Activated naive CD8-positive, alpha-beta T cell treated with anti-CD3 and anti-CD28 coated beads, Interleukin-2, amount 10 ng/mL, durations not matched to agents 7 days and 5 days (primary cell): ENCODE measurements at places on chromosomes 2 and 18. TPM values are rescaled to one million over a fixed set of nuclear protein-coding genes. Genes with fewer than 3 reads are reported as not detected.

DNA sequence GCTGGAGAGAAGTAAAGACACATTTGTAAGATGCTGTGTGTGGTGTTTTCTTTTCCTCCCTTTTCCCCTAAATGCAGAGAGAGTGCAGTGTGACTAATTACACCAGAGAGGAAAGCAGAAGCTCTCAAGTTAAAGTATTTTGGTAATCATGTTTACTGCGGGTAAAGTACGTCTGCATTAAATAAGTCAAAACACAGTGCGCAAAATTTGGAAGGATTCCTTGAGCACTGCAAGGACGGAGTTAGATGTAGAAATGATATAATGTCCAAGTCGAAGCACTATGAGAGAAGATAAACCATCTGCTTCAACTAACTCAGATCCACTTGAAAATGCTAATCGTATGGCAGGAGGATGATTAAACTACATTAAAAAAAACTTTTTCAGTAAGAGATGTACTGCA, 766.5 kb downstream of the RNF144A start:
- H3K36me3 ChIP-seq, result peaks cover 14% of the 10 kb centered on the region
- no peak for DNase-seq
- peaks cover 18% of the 10 kb centered on the region for H3K4me1 ChIP-seq
- no peak overlapping the region for H3K4me3 ChIP-seq
- no peaks in the 10 kb centered on the region for H3K27me3 ChIP-seq

DNA sequence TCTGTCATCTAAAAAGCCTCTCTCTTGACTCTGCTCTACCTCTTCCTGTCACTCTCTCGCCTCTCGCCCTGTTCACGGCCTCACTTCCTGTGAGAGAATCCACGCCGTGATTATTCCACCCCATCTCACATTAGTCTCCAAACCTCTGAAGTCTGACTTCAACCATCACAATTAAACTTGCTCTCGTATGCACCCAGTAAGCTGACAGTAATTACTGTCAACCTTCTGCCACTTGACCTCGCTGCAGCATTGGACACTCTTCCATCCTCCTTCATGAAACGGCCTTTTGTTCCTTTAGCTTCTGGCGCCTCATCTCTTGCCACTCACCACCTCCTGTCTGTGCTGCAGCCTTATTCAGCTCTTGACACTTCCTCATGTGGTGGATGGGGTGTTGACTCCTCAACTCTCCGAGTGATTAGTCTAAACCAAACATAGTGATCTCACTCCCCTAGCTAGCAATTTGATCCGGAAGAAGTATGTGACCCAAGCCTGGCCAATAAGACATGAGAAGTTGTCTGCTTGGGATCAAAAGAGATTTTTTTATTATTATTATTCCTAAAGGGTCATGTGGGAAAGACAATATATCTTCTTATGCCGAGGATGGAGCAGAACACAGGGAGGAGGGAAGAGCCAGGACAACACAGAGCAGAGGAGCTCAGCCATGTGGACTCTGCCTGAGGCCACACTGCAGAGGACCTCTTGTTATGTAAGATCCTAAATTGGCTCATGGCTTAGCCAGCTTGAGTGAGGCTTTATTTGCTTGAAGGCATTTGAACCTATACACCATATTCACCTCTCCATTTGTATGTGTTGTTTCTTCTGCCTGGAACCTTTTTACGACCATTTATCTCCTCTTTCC, 38.4 kb upstream of the MYO1B start:
- H3K27me3 ChIP-seq, result no peaks in the 10 kb centered on the region
- H3K27ac ChIP-seq, result peak overlapping the region; percentile 82
- peak overlapping the region; percentile 63 for H3K4me3 ChIP-seq
- peaks cover 2% of the 10 kb centered on the region for H3K36me3 ChIP-seq

DNA sequence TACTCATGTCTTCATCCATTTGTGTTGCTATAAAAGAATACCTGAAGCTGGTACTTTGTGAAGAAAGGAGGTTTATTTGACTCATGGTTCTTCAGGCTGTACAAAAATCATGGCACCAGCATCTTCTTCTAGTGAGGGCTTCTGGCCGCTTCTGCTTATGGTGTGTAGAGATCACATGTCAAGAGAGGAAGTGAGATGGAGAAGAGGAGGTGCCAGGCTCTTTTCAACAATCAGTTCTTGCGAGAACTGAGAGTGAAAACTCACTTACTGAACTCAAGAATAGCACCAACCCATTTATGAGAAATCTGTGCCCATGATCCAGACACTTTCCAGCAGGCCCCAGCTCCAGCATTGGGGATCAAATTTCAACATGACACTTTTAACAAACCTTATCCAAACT, 30.0 kb upstream of the BARD1 start:
- peaks cover 1% of the 10 kb centered on the region for H3K36me3 ChIP-seq
- no peak for DNase-seq
- no peaks in the 10 kb centered on the region for H3K27me3 ChIP-seq
- H3K27ac ChIP-seq, result no peak overlapping the region
- no peaks in the 10 kb centered on the region for H3K4me1 ChIP-seq

- H3K27ac ChIP-seq, result no peak overlapping the region
- DNase-seq, result no peak
- H3K4me1 ChIP-seq, result no peaks in the 10 kb centered on the region
- no peaks in the 10 kb centered on the region for H3K36me3 ChIP-seq
- no peak overlapping the region for H3K4me3 ChIP-seq
- H3K27me3 ChIP-seq, result no peaks in the 10 kb centered on the region
Observed at GRCh38 chr18:63617049-63617914, 26.8 kb downstream of the SERPINB4 start.

DNA sequence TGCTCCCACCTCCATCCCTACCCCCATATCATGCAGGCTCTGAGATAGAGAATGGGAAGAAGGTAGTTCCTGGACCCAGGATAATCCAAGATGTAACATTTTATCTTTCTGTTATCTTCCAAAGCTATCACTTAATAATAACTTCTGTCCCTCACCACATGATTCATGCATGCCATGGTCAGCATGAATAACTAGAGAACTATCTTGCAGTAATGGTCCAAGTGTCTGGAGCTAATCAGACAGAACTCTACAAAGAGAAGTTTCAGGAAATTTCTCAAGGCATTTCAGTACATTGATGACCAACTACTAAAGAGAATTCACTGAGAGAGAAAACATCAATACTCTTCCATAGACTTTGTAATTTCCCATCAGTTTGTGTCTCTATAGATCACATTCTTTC, 1469.7 kb upstream of the PIK3C3 start:
- H3K36me3 ChIP-seq, result no peaks in the 10 kb centered on the region
- no peaks in the 10 kb centered on the region for H3K27me3 ChIP-seq
- no peak for DNase-seq

DNA sequence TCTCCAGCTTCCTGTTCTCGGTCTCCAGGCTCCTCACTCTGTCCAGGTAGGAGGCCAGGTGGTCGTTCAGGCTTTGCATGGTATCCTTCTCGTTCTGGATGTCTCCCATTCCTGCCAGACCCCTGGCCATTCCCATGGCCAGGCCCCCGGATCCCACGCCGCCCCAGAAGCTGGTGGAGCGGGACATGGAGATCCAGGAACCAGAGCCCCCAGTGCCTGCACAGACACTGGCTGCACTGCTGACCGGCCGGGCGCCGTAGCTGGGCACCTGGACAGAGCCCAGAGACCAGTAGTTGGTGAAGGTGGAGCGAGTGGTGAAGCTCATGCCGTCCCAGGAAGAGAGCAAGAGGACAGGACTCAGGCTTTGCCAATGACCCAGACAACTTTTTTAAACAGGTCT, 129.1 kb upstream of the WDR75 start:
- H3K27ac ChIP-seq, result no peak overlapping the region
- peaks cover 12% of the 10 kb centered on the region for H3K4me1 ChIP-seq
- H3K36me3 ChIP-seq, result peaks cover 18% of the 10 kb centered on the region
- DNase-seq, result no peak

- H3K36me3 ChIP-seq, result no peaks in the 10 kb centered on the region
- DNase-seq, result no peak
- peaks cover 7% of the 10 kb centered on the region for H3K27me3 ChIP-seq
- H3K27ac ChIP-seq, result no peak overlapping the region
- no peak overlapping the region for H3K4me3 ChIP-seq
Observed at GRCh38 chr18:54871231-54871630, 43.0 kb downstream of the RAB27B start.

DNA sequence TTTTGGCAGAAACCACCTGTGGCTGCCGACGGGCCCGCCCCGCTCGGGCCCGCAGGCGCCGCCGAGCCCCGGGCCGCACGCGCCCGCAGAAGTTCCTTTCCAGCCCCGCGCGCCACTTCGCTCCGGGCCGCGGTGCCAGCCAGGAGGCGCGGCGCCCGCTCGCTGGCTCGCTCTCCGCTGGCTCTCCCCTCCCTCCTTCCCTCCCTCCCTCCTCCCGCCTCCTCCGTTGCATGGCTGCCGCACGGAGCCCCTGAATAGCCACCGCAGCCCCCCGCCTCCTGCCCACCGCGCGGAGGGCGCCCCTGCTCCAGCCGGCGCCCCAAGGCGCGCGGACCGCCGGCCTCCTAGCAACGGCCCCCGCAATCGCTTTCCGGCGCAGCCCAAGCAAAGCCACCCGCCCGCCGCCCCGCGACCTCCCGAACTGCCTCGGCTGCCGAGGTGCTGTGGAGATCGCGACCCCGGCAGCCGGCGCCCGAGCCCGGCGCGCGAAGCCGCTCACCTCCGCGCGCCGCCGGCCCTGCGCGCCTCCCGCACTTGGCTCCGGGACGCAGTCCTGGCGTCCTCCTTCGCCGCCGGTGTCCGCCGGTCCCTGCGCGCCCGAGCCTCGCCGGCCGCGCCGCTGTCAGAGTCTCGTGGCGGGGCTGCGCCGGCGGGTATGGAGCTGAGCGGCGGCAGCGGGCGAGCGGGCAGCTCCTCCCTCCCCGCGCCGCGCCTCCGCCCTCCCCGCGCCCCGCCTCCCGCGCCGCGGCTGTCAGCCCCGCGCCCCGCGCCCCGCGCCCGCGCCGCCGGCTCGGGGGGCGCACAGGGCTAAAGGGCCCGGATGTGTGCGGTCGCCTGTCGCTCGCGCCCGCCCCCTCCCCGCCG, at the start of gene ZBTB7C:
Gene ZBTB7C, minus strand, starts transcription at position 657 of the 864 bp plus-strand sequence.
- H3K4me1 ChIP-seq, result peaks cover 8% of the 10 kb centered on the region
- H3K27ac ChIP-seq, result no peak within 1 kb of the TSS
- DNase-seq, result peak; percentile 61
- peaks cover 73% of the 10 kb centered on the region for H3K27me3 ChIP-seq
- H3K36me3 ChIP-seq, result no peaks in the 10 kb centered on the region

DNA sequence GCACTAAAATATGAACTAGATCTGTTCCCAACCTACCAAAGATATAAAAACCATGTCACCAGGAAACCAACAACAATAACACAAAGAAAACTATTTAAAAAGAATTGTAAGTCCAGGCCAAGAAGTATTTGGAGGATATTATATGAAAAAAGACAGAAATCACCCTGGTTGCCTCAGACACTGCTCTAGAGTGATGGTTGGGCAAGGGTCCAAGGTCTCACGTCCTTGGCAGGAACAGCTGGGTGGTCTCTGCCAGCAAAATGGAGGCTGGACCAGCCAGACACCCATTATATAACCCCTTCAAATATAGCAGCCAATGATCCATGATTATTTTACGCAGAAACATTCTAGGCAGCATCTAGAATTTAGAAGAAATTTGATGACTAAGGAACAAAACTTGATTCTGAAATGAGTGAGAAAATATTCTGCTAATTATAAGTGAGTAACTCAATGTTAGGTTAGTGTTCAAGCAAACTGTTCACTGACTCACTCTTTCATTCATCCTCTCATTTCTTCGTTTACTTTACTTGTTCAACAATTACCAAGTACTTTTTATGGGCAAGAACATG, 35.4 kb downstream of the MRPL35 start:
- H3K27me3 ChIP-seq, result peaks cover 11% of the 10 kb centered on the region
- no peak overlapping the region for H3K4me3 ChIP-seq
- H3K36me3 ChIP-seq, result peaks cover 2% of the 10 kb centered on the region
- no peak for DNase-seq
- H3K4me1 ChIP-seq, result peaks cover 15% of the 10 kb centered on the region
- no peak overlapping the region for H3K27ac ChIP-seq

- H3K36me3 ChIP-seq, result peaks cover 16% of the 10 kb centered on the region
- H3K27ac ChIP-seq, result peak overlapping the region; percentile 96
- H3K27me3 ChIP-seq, result peaks cover 3% of the 10 kb centered on the region
- H3K4me1 ChIP-seq, result peaks cover 26% of the 10 kb centered on the region
Observed at GRCh38 chr2:19900931-19901441, 797 bp downstream of the TTC32 start.

GRCh38 chr2:39664888-39665591, 677 bp upstream of the TMEM178A start:
- no peaks in the 10 kb centered on the region for H3K36me3 ChIP-seq
- H3K4me1 ChIP-seq, result peaks cover 3% of the 10 kb centered on the region
- peak overlapping the region; percentile 68 for H3K4me3 ChIP-seq
- DNase-seq, result no peak
- H3K27ac ChIP-seq, result no peak overlapping the region

DNA sequence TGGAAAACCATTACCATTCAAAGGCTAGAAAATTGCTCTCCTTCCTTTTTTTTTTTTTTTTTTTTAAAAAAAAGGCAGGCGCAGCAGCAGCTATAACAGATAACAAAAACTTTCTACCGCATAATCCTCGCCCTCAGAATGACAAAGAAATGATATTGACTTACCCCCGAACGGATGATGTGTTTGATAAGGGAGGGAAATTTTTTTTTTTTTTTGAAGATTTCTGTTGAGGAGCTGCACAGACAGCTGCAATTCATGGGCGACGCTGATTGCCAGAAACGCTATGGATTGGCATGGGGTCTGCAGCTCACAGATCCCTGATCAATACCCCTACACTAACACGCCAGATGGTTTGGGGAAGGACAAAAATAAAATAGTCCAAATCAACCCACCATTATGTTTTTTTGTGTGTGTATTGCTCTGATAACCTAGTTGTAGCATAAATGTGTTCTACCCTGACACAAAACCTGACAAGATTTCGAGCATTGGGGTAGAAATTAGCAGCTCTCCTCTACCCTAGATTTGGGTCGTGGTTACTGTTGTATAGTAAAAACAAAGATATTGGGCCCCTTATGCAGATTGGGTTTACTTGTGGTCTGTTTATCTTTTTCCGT, 3.6 kb upstream of the ONECUT2 start:
- H3K4me1 ChIP-seq, result peaks cover 10% of the 10 kb centered on the region
- peaks cover 81% of the 10 kb centered on the region for H3K27me3 ChIP-seq
- no peak overlapping the region for H3K27ac ChIP-seq
- no peaks in the 10 kb centered on the region for H3K36me3 ChIP-seq
- H3K4me3 ChIP-seq, result no peak overlapping the region

GRCh38 chr2:223549215-223549614, 52.9 kb downstream of the SCG2 start:
- H3K36me3 ChIP-seq, result no peaks in the 10 kb centered on the region
- no peak for DNase-seq
- no peak overlapping the region for H3K27ac ChIP-seq
- no peaks in the 10 kb centered on the region for H3K4me1 ChIP-seq
- no peak overlapping the region for H3K4me3 ChIP-seq
- no peaks in the 10 kb centered on the region for H3K27me3 ChIP-seq

- H3K4me3 ChIP-seq, result no peak overlapping the region
- no peaks in the 10 kb centered on the region for H3K4me1 ChIP-seq
- H3K27me3 ChIP-seq, result peaks cover 17% of the 10 kb centered on the region
- H3K27ac ChIP-seq, result no peak overlapping the region
- H3K36me3 ChIP-seq, result no peaks in the 10 kb centered on the region
Observed at GRCh38 chr2:33229646-33230045, 246.8 kb upstream of the RASGRP3 start.

- no peak overlapping the region for H3K27ac ChIP-seq
- peaks cover 6% of the 10 kb centered on the region for H3K27me3 ChIP-seq
- no peaks in the 10 kb centered on the region for H3K36me3 ChIP-seq
- H3K4me1 ChIP-seq, result peaks cover 7% of the 10 kb centered on the region
Observed at GRCh38 chr18:10015941-10016819, 102.4 kb downstream of the VAPA start.

GRCh38 chr18:7877609-7878008, 310.5 kb downstream of the PTPRM start:
- no peaks in the 10 kb centered on the region for H3K4me1 ChIP-seq
- no peak for DNase-seq
- no peaks in the 10 kb centered on the region for H3K36me3 ChIP-seq
- no peak overlapping the region for H3K4me3 ChIP-seq

SAG gene
- 0.45 TPM for total RNA-seq

HOXD8 gene
- total RNA-seq, result not detected

RTP5 gene
- total RNA-seq, result 0.53 TPM

DCDC2C gene
- not detected for total RNA-seq

RNF149 gene
- 90.1 TPM for total RNA-seq
